Activated effector memory CD4-positive, alpha-beta T cell treated with anti-CD3 and anti-CD28 coated beads, Interleukin-2, amount 50 U/mL, for 16 hours (primary cell): ENCODE measurements at places on chromosomes 11 and 22.
A peak's percentile ranks its signal among the peaks of the same experiment; 100 is the strongest.

DNA sequence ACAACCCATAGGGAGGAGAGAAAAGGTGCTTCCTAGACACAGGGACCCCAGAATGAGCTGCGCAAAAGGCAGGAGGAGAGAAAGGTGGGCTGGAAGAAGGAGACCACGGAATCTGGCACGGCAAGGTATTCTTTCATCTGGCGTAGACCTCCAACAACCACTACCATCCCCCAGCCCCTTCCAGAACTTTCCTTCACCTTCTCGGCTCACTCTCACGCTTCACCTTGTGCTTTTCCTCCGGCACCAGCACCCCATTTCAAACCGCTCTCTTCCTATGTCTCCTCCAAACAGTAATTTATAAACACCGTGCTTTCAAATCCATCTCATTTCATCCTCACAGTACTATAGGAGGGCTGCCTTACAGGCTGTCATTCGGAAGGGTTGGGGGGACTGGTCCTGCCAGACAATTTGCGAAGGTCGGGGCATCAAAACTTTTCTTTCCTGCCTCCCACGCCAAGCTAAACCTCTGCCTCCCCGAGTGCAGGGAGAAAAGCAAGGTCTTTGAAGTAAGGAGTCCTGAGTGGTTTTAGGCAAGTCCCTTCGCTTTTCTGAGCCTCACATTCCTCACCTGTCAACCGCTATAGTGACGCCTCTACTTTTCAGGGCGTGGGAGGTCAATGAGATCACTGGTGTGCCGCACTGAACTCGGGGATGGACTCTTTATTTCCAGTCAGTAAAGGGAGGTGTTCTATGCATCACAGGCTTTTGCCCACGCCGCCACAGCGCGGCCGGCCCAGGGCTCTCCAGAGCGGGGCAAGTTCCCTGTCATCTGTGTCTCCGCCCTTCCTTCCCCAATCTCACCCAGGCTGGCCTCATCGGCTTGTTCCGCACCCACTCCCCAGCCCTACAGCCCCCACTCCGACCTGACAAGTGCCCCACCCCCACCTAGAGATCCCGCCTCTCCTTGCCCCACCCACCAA lies 800 bp downstream of the KCTD21 start:
- DNase-seq, result peak; percentile 90

DNA sequence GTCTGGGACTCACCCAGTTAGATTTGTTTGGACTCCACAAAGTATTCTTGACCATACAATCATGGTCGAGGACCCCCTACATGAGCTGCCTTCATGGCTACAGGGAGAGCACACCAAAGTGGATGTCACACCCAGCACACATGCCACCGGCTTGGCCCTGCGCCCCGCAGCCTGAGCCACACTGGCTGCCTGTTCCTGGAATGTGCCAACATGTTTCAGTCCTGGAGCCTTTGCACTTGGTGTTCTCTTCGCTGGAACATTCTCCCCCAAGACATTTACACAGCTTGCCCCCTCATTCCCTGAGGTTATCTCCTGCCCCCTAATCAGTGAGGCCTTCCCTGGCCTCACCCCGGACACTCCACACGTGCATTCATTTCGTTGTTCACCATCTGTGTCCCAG lies 46.0 kb downstream of the PPARA start:
- no peak for DNase-seq

DNA sequence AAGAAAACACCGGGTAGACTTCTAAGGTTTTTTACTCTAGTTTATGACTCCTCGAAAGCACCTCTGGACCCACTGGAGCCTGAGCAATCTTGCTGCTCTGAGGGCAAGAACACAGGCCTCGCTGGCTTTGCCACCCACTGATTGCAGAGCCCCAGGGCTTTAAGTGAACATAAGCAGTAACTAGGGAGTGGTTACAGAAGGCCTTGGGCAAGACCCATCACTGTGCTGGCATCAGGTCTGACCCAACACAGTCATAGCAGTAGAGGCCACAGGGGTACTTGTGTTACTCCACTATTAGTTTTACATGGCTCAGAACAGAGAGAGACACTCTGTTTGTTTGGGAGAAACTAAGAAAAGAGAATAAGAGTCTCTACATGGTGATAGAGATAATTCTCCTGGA lies 684.5 kb downstream of the FAM181B start:
- no peak for DNase-seq

DNA sequence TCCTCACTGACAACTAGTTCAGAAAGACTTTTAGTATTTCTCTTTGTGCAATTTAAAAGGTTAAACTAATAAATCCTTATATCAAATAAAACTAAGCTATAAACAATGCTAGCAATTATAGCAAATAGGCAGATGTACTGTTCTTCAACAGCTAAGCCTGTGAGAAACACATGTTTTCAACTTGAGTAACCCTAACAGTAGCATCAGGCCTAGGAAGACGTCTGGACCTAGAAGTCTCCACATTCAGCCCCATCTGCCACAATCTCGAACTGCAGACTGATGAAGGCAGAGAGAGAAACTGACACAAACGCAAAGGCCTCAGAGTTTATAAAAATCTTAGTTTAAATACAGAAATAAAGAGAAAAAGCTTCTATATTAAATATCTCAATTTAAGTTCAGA lies 2.5 kb downstream of the ST13 start:
- no peak for DNase-seq

DNA sequence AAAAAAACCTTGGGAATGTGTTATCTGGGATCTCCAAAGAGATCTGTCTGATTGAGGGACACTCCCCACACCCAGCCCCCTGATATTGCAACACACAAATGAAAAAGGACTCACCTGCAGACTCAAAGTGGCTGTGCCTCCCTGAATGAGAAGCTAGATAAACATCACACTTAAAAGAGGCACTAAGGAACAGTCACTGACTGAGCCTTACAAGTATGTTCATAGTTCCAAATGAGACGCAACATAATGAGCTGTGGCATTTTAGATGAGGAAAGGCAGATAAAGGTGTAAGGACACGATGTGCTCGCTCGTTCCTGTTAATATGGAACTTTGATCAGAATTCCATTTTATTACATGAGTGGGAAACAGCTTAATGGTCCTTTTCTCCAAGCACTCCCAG lies 21.0 kb upstream of the CFAP300 start:
- DNase-seq, result no peak

- DNase-seq, result no peak
These were observed 213.9 kb upstream of the C11orf87 start for GRCh38 chr11:109208121-109208520.

- DNase-seq, result no peak
These were observed 84.8 kb downstream of the SLC1A2 start for GRCh38 chr11:35334385-35335090.

- DNase-seq, result no peak
These were observed 541.9 kb upstream of the ANO5 start for GRCh38 chr11:21650961-21651360.

GRCh38 chr22:40703736-40704135 lies 24.5 kb downstream of the MCHR1 start:
- no peak for DNase-seq

DNA sequence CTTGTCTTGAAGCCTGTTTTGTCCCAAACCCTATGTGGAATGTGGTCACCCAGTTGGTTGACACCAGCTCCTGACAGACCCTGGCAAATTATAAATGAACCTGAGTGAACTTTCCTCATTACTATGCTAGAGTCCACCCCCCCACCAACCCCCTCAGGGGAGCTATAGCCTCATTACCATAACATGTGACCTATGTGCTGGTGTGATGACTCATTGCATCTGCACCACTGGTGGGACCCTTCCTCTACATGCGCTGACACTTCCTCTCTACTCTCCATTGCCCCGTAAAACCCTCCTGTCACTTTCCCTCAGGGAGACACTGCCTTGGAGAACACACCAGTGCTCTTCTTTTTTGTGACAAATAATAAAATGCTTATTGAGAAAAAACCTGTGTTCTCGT lies 105.0 kb upstream of the SESN3 start:
- DNase-seq, result no peak

- DNase-seq, result no peak
These were observed 111.3 kb downstream of the WNT7B start for GRCh38 chr22:45865561-45866125.

- no peak for DNase-seq
These were observed 328.1 kb downstream of the CASP12 start for GRCh38 chr11:104570078-104570701.
